ENCODE measurements at places on chromosomes 5 and 9. TPM values are rescaled to one million over a fixed set of nuclear protein-coding genes. Genes with fewer than 3 reads are reported as not detected.

DNA sequence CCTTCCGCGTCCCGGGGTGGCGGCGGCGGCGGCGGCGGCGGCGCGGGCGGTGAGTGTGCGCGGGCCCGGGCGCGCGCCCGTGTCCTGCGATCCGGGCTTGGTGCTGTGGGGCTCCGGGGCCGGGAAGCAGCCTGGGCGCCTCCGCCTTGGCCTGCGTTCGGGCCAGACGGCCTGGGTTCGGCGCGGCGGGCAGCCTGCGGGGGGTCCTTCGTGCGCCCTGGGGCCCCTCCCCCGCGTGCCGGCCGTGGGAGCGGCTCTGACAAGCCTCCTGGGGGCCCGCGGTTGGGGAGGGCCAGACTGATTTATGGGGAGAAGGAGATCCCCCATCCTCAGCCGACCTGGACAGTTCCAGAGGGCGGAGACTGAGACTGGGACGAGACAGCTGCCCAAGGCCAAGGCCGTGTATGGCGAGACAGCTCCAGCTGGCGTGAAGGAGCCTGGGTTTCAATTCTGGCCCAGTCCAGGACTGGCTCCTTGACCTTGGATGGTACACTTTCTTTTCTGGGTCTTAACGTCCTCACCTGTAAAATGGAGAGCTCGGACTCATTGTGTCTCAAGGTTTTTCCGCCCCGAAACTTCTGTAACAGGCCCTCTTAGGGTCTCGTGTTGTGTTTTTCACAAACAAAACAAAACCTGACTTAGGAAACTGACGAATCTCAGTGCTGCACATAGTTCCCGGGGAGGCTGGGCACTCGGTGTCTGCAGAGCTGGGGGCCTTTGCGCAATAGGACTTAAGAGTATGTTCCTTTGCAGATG is 603 bp downstream of the TMEM268 start:
- no peaks in the 10 kb centered on the region for H3K36me3 ChIP-seq
- no peak for DNase-seq
- H3K27ac ChIP-seq: peak overlapping the region; percentile 92
- H3K27me3 ChIP-seq: no peaks in the 10 kb centered on the region
- peaks cover 31% of the 10 kb centered on the region for H3K4me1 ChIP-seq

DNA sequence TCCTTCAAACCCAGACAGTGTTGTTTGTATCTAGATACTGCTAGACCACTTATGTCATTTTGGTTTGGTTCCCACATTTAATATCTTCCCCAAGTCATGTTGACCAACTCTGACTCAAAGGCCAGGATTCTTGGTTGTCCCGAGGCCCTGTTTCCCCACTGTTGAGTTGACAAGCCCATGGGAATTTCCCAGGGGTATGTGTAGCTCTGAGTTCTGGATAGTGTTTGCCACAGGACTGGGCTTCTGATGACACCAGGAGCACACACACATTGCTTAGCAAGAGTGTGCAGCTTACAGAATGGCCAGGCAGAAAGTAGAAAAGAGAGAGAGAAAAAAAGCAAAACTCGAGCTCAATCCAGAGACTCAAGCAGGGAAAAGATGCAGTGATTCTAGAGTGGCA is 214.4 kb downstream of the NXNL2 start:
- no peaks in the 10 kb centered on the region for H3K4me1 ChIP-seq
- H3K4me3 ChIP-seq: no peak overlapping the region
- no peak for DNase-seq
- H3K27me3 ChIP-seq: no peaks in the 10 kb centered on the region
- no peak overlapping the region for H3K27ac ChIP-seq
- no peaks in the 10 kb centered on the region for H3K36me3 ChIP-seq

GRCh38 chr9:109101810-109102209 is 17.9 kb downstream of the TMEM245 start:
- H3K27me3 ChIP-seq: no peaks in the 10 kb centered on the region
- peaks cover 20% of the 10 kb centered on the region for H3K4me1 ChIP-seq
- H3K27ac ChIP-seq: peak overlapping the region; percentile 67
- H3K36me3 ChIP-seq: no peaks in the 10 kb centered on the region
- H3K4me3 ChIP-seq: peak overlapping the region; percentile 53

- H3K27me3 ChIP-seq: no peaks in the 10 kb centered on the region
- no peak overlapping the region for H3K4me3 ChIP-seq
- H3K36me3 ChIP-seq: peaks cover 6% of the 10 kb centered on the region
- DNase-seq: no peak
- H3K27ac ChIP-seq: no peak overlapping the region
Observed at GRCh38 chr5:73506459-73506955, 8.3 kb downstream of the BTF3 start.

DNA sequence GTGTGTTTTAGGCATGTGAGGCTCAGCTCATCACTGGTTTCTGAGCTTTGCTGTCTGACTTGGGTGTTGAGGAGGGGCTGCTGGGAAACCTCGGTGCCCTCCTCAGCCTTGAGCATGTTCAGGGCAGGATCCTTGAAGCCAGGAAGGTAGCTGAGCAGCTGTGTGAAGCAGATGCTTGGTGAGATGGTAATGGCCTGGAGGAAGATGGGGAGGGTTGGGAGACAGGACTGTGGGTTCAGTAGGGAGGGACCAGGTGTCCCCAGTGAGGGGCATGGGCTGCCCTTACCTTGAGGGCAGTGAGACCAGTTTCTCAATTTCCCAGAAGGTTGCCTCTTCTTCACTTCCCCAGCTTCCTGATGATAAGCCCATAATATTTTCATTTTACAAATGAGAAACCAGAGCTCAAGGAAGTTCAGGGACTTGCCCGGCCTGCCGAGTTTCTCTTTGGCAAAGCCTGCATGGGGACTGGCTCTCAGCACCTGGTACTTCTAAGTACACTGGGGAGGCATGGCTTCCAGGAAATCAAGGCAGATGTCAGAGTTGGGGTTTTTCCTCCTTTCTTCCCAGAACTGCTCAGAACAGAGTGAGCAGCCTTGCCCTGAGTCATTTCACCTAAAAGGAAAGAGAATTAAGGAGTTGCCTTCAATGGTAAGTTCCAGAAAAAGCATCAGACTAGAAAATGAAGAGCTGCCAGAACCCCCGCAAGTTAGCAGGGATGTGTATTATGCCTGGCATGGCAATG is 225.7 kb downstream of the MAST4 start:
- no peak overlapping the region for H3K27ac ChIP-seq
- no peak for DNase-seq
- no peaks in the 10 kb centered on the region for H3K27me3 ChIP-seq
- H3K4me3 ChIP-seq: no peak overlapping the region
- no peaks in the 10 kb centered on the region for H3K36me3 ChIP-seq
- no peaks in the 10 kb centered on the region for H3K4me1 ChIP-seq

DNA sequence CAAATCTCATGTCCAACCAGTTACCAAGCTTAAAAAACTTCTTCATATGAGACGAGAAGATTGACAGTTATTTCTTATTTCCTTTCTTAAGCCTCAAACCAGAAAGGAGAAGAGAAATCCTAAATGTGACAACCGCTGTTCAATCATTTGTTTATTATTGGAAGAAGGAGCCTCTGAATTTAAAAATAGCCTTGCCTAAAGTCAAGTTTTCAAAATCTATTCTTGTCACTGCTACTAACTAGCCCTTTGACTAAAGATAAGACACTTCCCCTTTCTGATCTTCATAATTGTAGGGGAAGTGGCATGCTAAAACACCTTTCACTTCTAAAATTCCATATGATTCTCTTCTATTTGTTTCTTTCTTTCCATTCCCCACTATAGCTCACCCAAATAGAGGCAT is 106.2 kb upstream of the EMB start:
- H3K4me1 ChIP-seq: no peaks in the 10 kb centered on the region
- H3K4me3 ChIP-seq: no peak overlapping the region
- DNase-seq: no peak
- no peaks in the 10 kb centered on the region for H3K36me3 ChIP-seq
- no peaks in the 10 kb centered on the region for H3K27me3 ChIP-seq
- no peak overlapping the region for H3K27ac ChIP-seq

DNA sequence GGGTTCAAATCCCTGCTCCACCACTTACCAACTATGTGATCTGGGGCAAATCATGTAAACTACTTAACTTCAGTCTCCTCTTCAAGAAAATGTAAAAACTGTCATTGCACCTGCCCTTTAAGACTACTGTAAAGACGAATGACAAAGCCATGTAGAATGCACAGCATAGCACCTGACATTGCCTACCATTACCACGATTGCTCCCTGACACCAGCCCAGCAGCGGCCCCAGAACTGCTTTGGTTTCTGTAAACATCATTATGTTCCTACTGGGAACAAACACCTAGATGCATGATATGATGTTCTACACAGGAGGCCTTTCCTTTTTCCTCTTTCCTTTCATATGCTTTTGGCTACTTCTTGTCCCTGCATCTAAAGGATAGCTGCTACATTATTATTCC is 23.1 kb upstream of the PLPP6 start:
- no peak for DNase-seq
- no peak overlapping the region for H3K4me3 ChIP-seq
- H3K27ac ChIP-seq: no peak overlapping the region
- no peaks in the 10 kb centered on the region for H3K36me3 ChIP-seq

DNA sequence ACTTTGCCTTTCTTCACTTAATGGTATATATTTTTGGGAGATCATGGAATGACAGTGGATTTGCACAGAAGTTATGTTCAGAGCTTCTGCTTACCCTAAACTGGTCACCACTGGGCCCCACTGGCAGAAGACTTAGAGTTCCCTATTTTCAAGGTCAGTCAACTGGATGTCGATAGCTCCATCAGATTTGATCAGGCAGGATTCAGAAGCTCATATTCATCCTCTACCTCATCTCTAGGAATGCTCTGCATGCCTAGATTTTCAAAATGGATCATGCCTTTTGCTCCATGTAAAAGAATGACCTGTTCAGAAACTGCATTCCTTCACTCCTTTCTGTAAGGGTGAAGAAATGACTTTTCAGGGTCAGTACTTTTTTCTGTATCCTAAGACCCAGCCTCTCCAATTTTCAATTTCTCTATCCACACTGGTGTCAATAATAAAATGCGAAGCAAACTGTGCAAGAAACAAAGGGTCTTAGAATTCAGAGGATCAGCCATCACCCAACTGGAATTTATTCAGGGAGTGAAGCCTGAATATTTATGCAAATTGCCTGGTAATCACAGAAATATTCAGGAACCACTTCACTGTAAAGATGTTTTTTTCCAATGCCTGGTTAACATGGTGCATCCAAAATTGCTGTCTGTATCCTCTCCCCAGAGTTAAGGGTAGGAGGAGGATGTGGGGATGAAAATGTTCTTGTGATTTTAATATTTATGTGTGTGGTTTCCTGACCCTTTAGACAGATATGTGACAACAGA is 125.4 kb downstream of the DOCK2 start:
- no peaks in the 10 kb centered on the region for H3K4me1 ChIP-seq
- H3K4me3 ChIP-seq: no peak overlapping the region
- H3K27me3 ChIP-seq: no peaks in the 10 kb centered on the region
- DNase-seq: no peak
- no peak overlapping the region for H3K27ac ChIP-seq
- H3K36me3 ChIP-seq: peaks cover 70% of the 10 kb centered on the region

- no peak for DNase-seq
- H3K4me3 ChIP-seq: no peak overlapping the region
- H3K36me3 ChIP-seq: no peaks in the 10 kb centered on the region
- no peaks in the 10 kb centered on the region for H3K4me1 ChIP-seq
- no peak overlapping the region for H3K27ac ChIP-seq
Observed at GRCh38 chr5:13653709-13654108, 290.8 kb downstream of the DNAH5 start.

GRCh38 chr9:86659413-86660046 is 287.8 kb downstream of the GAS1 start:
- no peak overlapping the region for H3K4me3 ChIP-seq
- no peak for DNase-seq
- peaks cover 6% of the 10 kb centered on the region for H3K4me1 ChIP-seq

DNA sequence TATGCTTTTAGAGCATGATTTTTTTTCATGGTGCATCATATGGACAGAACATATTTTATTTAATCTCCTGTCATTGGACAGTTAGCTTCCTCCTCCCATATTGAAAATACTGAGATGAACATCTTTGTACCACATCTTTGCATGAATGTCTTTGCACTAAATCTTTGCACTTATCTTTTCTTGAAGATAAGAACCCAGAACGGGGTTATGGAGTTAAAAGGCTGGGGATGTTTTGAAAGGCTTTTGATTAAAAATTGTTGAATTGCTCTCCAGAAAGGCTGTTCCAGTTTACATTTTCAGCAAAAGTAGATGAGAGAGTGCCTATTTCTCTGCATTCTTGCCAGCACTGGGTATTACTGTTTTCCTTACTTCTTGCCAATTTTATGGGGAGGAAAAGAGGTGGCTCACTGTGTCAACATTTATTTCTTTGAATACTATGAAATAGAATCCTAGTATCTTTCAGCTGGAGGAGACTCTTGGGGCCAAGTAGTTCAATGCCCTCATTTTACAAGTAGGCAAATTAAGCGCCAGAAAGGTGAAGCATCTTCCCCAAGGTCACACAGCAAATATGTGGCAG is 7.2 kb downstream of the NCS1 start:
- no peak overlapping the region for H3K4me3 ChIP-seq
- H3K27ac ChIP-seq: no peak overlapping the region
- H3K27me3 ChIP-seq: no peaks in the 10 kb centered on the region
- H3K36me3 ChIP-seq: no peaks in the 10 kb centered on the region
- no peak for DNase-seq
- H3K4me1 ChIP-seq: no peaks in the 10 kb centered on the region

- DNase-seq: no peak
- H3K27me3 ChIP-seq: no peaks in the 10 kb centered on the region
- H3K36me3 ChIP-seq: peaks cover 12% of the 10 kb centered on the region
- H3K4me1 ChIP-seq: no peaks in the 10 kb centered on the region
Observed at GRCh38 chr5:169979871-169980270, 424 bp downstream of the INSYN2B start.

DNA sequence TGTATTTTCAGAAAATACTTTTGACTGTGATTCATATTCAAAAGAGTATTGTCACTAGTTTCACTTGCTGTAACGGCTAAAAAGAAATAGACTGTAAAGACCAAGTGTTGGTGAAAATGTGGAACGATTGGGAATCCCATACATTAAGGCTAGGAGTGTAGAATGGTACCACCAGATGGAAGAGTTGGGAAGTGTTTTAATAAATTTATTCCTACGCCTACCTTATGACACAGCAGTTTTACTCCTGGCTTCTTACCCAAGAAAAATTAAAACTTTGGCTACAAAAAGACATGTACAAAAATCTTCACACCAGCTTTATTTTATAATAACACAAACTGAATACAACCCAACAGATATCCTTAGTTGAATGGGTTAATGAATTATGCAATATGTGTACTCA is 256.2 kb downstream of the TAF11L14 start:
- no peak overlapping the region for H3K4me3 ChIP-seq
- no peaks in the 10 kb centered on the region for H3K36me3 ChIP-seq
- DNase-seq: no peak
- H3K27ac ChIP-seq: no peak overlapping the region
- H3K4me1 ChIP-seq: no peaks in the 10 kb centered on the region
- H3K27me3 ChIP-seq: no peaks in the 10 kb centered on the region

HCN1 gene
- total RNA-seq: not detected

FBP2 gene
- not detected for total RNA-seq

CXCL14 gene
- not detected for total RNA-seq

PSAT1 gene
- total RNA-seq: 1.6 TPM
